ENCODE measurements at places on chromosomes 1 and 21.
A peak's percentile ranks its signal among the peaks of the same experiment; 100 is the strongest.

GRCh38 chr1:35860696-35861095 lies 22.3 kb upstream of the AGO1 start:
- DNase-seq, result no peak

GRCh38 chr1:159941591-159942560 lies 3.5 kb downstream of the IGSF9 start:
- DNase-seq, result no peak

DNA sequence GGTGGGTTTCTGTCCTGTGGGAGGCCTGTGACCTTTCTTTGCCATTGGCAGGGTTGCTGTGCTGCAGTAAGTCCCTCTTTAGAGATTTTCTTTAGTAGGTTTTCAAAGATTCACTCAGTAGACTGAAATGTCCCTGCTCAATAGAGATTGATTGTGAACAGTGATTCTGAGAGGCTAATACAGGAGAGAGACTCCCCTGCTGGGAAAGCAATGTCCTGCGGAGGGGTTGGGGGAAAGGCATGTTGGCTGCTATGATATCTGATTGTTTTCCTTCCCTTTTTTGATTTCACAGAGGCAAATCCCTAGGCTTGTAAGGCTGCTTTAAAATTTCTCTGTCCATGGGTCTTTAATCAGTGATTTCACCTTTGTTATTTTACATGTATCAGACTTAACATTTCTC lies 589.9 kb downstream of the ADGRL2 start:
- DNase-seq, result no peak

GRCh38 chr1:236161230-236161629 lies 18.9 kb downstream of the GPR137B start:
- DNase-seq, result no peak

DNA sequence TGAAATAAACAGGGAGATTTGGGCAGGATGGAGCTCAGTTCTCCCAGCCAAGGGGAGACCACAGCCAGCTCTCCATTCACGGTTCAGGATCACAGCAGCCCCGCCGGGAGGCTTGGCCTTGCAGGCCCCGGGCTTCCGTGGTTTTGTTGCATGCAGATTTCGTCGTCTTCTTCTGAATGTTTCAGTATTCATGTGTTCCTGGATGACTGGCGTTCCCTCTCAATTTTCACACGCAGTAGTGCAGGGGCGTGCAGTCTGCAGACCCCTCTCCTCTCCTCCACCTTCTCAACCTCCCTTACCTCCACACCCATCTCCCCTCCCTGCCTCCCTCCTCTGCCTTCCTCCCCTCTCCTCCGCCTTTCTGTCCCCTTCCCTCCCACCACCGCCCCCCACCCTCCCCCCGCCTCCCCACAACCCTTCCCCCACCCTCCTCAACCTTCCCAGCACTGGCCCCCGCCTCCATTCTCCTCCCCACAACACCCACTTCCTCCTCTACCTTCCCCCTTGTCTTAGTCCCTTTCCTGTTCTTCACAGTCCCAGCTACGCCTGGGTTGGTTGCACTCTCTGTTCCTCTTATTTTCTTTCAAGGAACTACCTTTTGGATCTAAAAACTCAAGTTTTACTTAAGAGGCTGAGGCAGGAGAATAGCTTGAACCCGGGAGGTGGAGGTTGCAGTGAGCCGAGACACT lies 8.4 kb upstream of the SLC19A1 start:
- DNase-seq, result no peak

GRCh38 chr1:42312576-42313212 lies 22.3 kb downstream of the FOXJ3 start:
- no peak for DNase-seq

DNA sequence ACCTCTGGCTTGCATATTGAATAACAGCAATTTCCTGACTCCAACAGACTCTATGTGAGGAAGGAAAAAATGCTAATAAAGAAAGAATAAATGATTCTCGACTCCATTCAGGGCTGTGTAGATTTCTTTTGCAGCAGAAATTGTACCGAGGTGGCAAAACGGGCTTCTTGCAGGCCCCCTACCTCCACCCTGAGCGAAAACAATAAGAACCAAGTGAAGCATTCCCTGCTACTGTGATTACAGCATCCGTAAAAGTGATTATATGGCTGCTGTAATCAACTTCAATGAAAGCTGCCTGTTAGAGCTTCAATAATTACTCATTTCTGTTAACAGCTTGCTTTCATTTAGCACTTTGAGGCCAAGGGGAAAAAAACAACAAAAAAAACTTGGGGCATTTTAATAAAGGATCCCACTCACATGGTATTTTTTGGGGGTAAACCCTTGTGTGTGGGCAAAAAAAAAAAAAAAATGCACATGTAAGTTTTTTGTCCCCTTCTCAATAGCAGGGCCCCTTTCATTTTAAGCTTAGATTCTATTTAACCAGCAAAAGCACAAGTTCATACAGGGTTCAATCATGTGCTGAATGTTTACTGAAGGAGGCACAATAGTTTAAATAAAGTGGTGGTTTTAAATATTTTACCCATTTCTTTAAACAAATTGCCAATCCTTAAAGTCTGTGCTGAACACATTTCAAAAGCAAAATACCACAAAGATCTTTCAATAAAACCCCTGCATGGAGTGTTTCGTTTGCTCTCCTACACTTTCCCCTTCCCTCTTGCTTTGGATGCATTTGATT lies 271.6 kb downstream of the LMO4 start:
- no peak for DNase-seq

GRCh38 chr1:231866392-231867331 lies 240.1 kb downstream of the DISC1 start:
- peak; percentile 32 for DNase-seq

DNA sequence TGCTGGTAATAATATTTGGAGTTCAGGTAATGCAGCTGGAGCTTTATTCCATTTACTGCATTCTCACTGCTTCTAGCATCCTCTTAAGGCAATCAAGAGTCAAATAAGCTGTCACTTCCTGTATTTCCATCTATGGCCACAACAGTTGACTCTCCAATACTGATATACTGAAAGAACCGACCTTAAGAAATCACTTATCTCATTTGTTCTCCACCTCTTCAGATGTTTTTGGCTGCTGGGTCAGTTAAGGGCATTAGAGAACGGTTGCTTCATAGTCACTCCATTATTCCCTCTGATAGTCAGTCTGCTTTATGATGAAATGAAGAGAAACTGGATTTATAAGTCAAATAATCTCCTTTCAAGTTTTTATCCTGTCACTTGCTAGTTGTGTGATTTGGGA lies 14.2 kb upstream of the RGS4 start:
- no peak for DNase-seq

DNA sequence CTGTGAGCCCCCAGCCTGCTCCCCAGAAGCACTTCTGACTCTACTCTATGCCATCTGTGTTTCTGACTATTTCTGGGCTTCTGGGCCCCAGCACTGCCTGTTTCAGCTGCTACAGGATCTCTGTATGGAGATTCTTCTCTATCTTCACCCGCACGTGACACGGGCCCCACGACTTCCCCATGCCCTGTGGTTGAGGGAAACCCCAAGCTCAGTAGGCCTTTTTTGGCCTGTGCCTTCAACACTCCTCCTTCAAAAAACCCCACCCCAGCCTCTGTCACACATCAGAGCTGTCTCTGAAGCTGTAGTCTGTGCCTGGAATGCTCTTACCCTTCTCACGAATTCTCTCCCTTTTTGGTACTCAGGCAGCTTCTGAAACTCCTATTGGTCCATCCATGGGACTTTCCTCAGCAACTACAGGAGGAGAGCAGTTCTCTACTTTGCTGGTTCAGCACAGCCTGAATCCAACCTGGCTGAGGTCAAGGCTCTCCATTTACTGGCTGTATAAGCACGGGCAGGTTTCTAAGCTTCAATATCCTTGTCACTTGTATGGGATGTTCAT lies 2.0 kb upstream of the NID1 start:
- DNase-seq, result peak; percentile 31

- no peak for DNase-seq
These were observed 39.3 kb upstream of the NTPCR start for GRCh38 chr1:232911027-232911599.

GRCh38 chr1:9181176-9181906 lies 52.4 kb upstream of the GPR157 start:
- peak; percentile 31 for DNase-seq

DNA sequence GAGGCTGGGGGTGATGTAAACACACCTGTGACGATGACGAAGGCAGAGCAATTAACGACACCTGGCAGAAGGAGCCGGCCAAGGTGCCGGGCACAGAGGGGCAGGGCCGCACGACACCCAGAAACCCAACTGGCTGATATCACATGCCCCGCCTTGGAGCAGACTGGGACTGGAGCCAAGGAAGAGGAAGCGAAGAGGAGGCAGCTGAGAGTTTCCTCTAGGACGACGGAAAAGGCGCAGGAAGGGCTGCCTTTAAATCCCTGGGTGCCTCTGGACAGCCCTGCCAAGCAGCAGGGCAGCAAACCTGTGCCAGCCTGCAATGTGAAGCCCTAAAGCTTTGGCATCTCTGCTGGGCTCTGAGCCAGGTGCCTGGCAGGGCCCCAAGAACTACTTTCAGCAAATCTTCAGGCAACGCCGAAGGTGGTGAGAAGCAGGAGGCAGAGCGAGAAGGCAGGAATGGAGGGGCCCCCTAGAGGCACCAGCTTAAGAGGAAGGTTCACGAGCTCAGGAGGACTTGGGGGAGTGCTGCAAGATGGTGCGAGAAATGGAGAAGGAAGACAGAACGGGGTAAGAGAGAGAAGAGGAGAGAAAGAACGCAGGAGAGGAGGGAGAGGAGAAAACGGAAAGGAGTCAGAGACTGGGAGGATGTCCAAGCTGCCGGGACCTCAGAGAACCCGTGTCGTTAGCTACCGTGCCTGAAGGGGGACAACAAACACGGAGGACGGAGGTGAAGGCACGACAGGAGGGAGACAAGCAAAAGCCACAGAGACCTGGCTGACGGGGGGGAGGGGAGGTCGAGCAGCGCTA lies 25.3 kb upstream of the PEF1 start:
- no peak for DNase-seq

- DNase-seq, result no peak
These were observed 28.3 kb upstream of the ZNF326 start for GRCh38 chr1:89966656-89967055.

DNA sequence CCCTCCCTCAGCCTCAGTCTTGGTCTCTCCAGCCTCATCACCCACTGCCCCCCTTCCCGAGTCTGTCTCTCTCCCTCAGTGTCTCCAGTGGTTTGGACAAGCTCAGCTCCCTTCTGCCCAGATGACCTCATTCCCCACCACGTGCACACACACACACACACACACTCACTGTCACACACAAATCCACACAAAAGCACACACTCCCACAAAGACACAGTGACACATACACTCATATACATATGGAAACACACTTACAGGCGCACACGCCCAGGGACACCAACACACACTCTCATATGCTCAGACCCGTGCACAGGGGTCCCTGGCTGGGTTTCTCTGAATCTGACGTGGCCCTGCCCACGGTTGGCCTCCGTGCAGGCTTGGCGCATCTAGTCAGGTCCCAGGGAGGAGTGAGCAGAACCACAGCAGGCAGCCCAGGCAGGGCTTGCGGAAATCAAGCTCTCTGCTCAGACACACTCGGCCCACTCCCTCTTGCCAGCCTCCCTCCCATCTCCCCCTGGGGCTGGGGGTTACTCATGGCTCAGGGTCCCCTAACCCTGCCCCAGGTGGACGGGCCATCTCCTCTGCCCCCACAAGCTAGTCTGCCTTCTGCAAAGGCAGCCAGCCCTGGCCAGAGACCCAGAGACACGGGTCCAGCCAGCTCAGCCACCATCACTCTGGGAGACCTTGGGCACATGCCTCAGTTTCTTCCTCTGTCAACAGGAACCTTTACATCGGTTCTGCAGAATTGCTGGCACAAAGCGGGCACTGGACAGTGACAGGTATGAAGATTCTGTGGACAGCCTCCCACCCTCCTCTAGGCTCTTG lies 38.5 kb upstream of the FAM131C start:
- DNase-seq, result no peak

- no peak for DNase-seq
These were observed 621.0 kb downstream of the ADGRL2 start for GRCh38 chr1:82421782-82422181.

GRCh38 chr21:41598561-41599431 lies 90.8 kb upstream of the TMPRSS2 start:
- DNase-seq, result no peak

DNA sequence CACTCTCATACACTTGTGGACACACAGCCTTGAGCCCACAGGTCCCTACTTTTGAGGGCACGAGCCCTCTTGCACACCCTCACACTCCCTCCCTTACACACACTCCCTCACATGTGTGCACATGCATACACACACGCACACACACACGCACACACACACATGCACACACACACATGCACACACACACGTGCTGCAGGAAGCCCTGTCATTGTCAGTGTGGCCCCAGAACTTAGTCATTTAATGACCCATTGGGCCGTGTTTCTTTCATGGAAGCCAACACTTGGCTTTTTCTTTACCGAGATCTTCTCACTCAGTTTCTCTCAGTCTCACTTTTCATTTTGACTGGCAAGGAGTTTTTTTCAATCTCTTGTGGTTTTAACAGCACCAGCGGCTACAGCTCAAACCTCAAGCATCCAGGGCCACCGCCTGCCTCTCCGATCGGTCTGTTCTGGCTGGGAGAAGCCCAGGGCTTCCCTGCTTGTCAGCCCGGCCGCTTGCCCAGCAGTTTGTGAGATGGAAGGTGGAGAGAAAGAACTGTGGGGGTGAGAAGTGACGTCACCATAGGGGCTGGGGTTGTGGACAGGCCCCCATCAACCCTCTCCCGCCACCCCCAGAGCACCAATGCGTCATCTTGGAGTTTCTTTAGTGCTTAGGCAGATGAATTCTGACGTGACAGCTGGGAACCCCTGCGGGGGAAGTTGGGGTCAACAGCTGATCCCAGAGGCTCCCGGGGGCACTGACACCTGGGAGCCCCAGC lies 15.8 kb upstream of the TNFRSF8 start:
- DNase-seq, result no peak

- no peak for DNase-seq
These were observed 29.4 kb upstream of the LRRN2 start for GRCh38 chr1:204714861-204715511.

GRCh38 chr1:82762829-82763532 lies 962.2 kb downstream of the ADGRL2 start:
- DNase-seq, result no peak

GRCh38 chr1:27744556-27744955 lies 18.8 kb downstream of the FAM76A start:
- DNase-seq, result no peak

GRCh38 chr1:76186554-76187170 lies 112.1 kb downstream of the ST6GALNAC3 start:
- DNase-seq, result no peak

DNA sequence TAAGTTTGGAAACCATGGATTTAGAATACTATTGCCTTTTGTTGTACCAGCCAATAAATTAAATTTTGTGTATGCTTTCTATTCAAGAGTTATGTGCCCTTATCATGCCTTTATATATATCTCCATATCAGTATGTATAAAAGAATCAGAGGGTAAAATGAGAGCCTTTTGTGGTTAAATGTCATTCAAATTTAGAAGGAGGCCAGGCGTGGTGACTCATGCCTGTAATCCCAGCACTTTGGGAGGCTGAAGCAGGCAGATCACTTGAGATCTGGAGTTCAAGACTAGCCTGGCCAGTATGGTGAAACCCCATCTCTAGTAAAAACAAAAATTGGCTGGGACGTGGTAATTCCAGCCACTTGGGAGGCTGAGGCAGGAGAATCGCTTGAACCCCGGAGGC lies 88.9 kb downstream of the XPR1 start:
- DNase-seq, result no peak
